Stimulated activated CD4-positive, alpha-beta T cell treated with anti-CD3 and anti-CD28 coated beads, Interleukin-15, amount 100 ng/mL, for 1 hour (primary cell): ENCODE measurements at places on chromosomes 5 and 9.

DNA sequence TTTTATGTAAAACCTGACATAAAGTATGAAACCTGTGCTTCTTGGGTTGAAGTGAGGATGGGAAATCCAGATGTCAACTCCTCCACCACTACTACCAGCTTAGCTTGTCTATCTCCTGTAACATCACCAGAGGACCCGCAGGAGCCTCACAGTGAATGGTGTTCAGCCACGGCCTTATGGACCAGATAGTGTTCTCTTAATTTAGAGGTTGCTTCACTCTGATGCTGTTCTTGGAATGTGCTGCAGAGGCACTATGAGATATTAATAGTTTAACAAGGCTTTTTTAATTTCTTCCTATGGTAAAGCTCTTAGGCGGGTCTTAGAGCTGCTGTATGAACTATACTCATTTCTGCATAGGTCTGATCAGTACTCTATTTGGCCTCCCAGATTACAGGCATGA is 27.9 kb downstream of the NFX1 start:
- DNase-seq: no peak

GRCh38 chr9:22005702-22006606 is 3.2 kb downstream of the CDKN2B start:
- DNase-seq: no peak

GRCh38 chr9:121731919-121732318 is 80.5 kb downstream of the DAB2IP start:
- no peak for DNase-seq

GRCh38 chr5:116652196-116652729 is 77.6 kb upstream of the SEMA6A start:
- DNase-seq: no peak

DNA sequence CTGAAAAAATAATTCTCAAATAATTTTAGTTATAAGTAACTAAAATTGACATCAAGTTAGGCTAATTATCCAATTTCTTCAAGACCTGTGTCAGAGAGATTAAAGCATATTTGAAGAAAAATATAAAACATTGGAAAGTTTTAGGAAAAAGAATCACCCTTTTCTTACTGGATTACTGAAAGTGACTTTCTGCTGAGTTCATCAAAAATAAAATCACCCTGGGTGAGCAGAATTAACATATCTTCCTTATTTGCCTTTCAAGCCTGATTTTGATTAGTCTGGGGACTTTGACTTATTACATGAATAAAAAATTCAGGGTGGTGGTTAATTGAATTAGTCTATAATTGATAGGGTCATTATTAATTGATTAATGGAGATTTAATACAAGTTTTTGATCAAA is 252.3 kb upstream of the HAPLN1 start:
- no peak for DNase-seq

DNA sequence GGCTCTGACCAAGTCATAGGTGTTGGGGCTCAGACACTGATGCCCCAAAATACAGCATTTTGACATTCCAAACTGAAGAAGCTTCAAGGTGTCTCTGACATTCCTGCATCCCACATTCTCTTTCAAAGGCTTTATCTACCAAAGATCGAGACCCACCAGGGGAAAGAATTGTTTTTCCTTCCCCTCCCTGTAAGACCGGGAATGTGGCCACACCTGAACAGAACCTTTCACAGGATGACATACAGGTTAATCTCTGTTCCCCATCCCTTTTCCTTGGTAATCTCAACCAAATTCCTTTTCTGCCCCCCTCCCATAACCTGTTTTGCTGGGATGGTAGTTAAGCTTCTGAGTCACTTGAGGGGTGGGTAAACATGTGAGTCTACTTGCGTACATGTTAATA is 72.3 kb downstream of the IQGAP2 start:
- no peak for DNase-seq
